ENCODE measurements at places on chromosomes 2 and 18.

- no peak for DNase-seq
These were observed 48.8 kb downstream of the TMEM163 start for GRCh38 chr2:134669731-134670669.

- DNase-seq = no peak
These were observed 170.1 kb downstream of the RBM43 start for GRCh38 chr2:151091583-151091982.

DNA sequence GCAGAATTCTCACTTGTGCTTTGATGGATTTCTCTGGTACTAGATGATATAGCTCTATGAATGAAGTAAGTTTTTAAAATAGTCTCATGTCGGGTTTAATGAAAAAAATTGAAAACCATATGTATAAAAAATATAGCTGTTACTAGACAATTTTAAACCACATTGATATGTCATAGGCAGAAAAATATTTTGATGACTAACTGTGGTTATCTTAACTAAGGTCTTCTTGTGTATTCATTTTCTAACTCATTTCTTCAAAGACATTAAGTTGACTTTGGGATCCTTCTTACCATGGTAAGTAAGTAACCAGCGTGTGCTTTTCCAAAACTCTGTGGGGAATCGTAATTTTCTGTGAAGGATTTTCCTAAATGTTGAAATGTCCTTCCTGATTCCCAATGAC, 160.9 kb upstream of the COL3A1 start:
- no peak for DNase-seq

DNA sequence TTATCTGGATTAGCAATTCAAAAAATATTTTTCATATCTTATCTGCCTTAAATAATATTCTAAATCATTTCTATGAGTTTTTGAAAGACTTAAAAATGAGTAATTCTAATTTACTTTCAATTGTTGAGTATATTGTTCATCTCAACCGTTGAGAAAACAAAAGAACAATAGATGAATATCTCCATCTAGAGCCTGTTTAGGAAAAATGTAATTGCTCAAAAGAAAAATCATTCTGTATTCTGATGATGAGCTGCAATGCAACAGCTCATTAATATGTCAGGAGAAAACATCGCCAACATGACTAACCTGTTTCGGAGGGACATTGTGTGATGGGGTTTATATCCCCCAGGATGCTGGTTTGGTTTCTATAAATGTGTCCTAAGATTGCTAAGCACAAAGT, 417.6 kb downstream of the SUCLG1 start:
- no peak for DNase-seq

GRCh38 chr2:128798502-128799283, 480.0 kb upstream of the HS6ST1 start:
- no peak for DNase-seq

GRCh38 chr2:120470041-120470965, 124.4 kb downstream of the INHBB start:
- no peak for DNase-seq

GRCh38 chr2:12737738-12738485, 21.2 kb downstream of the TRIB2 start:
- no peak for DNase-seq

DNA sequence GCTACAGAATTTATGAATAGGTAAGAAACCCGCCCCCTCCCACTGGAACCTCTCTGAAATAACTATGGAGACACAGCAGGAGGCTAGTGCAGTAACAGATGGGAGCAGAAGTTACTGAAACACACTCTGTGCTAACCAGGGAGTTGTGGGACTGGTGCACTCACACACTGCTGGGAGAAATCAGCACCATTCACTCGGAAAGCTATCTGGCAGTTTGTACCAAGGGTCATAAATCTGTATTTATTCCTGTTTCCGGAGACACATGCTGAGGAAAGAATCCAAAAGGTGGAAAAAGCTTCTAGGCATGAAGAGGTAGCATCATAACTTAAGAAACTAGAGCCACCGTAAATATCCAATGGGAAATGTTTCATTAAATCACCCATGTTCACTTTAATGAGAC, 39.9 kb downstream of the TGFA start:
- peak; percentile 81 for DNase-seq

- no peak for DNase-seq
These were observed 1.5 kb downstream of the ZFAND2B start for GRCh38 chr2:219207884-219208740.

- DNase-seq = peak; percentile 54
These were observed 45.4 kb downstream of the ST8SIA5 start for GRCh38 chr18:46711444-46711863.

DNA sequence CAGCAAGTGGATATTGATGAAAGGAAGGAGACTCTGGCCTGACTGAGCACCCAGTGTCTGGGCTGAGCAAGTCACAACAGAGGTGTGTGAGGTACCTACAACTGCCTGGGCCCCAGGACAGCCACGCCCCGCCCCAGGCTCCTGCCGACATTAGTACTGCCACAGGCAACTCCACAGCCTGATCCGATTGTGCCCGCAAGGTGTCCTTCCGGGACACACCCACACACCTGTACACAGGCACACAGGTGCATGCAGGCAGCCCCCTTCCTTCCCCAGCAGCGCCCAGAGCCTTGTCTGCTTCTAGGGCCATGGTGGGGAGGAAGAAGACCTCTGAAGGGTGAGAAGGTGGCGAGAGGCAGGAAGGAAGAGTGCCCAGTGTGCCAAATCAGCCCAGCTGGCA, 83.6 kb downstream of the TNS1 start:
- DNase-seq = no peak

GRCh38 chr18:63158012-63158631, 161.4 kb downstream of the BCL2 start:
- no peak for DNase-seq

DNA sequence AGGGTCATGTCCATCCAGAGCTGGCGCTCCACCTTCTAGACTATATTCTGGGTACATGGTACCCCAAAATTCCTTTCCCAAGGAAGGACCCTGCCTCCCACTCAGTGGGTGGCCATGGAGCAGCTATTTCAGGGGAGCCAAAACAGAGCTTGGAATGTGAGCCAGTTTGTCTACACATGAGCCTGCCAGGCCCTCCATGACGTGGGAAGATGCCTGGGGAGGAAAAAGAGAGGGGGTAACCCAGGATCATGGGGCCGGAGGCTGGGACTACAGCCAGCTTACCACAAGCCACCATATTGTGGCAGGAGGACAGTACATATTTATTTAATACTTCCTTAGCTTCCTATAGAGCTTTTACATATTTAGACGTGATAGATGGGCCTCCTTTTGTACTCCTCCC, 414.7 kb upstream of the TNP1 start:
- DNase-seq = no peak

DNA sequence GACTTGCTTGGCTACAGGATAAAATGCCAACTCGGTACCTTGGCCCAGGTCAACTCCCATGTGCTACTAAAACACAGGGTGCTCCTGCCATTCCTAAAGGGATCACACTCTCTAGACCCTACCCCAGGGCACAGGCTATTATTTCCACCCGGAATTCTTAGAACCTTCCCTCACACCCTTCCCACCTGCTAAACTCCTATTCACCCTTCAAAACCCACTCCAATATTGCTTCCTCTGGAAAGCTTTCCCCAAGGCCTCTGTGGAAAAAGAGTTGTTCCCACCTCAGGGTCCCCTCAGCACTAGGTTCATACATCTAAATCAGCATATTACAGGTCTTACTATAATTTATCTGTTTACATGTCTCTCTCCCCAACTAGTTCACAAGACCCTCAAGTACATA, 75.0 kb upstream of the TANC1 start:
- peak; percentile 65 for DNase-seq

DNA sequence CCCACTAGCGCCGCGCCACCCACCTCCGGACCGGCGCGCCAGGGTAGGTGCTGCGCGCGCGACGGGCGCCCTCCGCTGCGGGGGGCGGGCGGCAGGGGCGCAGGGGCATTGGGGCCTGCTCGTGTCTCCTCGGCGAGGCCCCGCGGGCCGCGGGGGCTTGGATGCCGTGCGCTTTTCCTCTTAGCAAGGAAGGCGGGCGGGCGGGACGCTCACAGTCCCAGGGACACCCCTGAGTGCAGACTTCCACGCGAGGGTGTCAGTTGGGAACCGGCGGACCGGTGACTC, 748 bp downstream of the TWIST2 start:
- no peak for DNase-seq

DNA sequence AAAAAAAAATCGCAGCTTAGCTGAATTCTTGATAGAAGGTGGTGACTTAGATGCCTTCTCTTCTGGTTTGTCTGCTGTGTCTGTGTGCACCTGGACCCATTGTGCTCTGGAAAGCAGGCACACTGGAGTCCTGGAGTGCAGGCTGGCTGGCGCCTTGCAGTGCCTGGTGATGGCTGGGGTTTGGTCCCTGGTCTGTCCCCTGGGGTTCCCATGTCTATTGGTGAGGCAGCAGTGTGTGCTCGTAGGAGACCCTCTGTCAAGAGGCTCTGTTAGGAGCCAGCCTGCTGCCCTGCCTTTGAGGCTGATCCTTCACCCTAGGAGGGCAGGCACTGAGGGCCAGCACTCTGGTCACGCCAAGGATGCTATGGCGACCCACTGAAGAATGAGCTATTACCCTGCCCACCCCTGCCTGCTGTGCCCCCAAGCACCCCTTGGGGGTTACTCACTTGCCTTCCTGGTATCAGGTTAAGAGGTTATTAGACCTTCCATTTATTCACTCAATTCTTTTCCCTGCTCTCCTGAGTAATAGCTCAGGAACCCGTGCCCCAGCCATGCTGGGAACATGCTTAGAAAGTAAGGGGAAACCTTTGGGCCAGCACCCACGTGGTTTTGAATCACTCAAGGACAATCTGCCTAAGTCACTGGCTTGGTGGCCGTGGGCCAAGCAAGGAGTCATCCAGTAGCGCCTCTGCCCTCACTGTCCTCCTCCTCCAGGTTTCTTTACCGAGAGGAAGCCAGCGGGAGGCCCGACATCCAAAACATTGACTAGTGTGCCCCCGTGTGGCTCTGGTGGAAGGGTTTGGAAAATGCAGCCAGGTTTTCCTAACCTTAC, 284.5 kb downstream of the PRKCE start:
- DNase-seq = peak; percentile 73

DNA sequence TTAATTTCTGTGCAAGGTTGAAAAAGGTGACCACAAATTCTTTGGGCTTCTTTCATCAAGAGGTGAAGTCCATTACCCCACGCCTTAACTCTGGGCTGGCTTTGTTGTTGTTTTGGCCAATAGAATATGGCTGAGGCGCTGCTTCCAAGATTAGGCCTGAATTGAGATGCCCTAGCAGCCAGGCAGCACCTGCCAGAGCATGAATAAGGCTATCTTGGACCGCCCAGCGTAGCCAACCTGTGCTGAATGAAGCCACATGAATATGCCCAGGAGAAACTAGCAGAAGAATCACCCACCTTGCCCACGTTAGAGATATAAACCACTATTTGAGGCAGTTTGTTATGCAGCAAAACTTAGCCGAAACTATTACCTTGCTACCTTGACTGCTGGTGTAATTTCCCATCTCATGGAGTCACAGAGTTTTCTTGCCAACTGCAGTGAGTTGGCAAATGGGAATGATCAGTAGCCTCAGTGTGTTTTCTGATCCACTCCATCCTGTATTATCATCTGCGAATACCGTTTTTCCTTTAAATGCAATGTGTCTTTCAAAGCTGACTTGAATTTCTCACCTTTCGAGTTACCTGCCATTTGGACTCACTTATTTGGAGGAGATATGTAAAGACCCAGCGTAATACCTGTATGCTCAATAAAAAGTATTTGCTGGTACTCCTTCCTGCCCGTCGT, 679 bp downstream of the TSGA10 start:
- DNase-seq = no peak

- DNase-seq = no peak
These were observed 108.2 kb downstream of the PDE1A start for GRCh38 chr2:182318466-182319220.

DNA sequence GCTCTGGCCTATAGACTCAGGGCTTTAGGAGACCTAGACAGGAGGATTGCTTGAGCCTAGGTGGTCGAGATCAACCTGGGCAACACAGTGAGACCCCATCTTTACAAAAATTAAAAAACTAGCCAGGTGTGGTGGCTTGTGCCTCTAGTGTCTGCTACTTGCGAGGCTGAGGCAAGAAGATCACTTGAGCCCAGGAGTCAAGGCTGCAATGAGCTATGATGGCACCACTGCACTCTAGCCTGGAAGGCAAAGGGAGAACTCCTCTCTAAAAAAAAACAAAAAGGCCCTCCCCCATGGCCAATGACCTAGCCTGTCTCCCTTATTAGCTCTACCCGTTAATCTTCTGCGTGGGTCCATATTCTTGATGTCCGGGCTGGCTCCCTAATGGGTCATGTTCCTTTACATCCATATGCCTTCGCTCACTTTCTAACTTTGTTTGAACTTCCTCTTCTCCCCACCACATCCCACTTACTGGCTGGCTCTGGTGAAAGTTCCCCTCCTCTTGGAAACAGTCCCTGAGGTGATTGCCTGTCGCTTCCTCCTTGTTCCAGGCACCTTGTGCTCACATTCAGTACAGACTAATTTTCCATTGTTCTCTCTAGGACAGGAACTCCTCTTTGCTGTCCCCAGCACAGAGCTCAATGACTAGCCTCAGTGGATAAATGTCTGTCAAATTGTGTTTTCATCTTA, 103.0 kb downstream of the AFF3 start:
- DNase-seq = no peak

- DNase-seq = no peak
These were observed 38.2 kb upstream of the LRPPRC start for GRCh38 chr2:44033947-44034346.

DNA sequence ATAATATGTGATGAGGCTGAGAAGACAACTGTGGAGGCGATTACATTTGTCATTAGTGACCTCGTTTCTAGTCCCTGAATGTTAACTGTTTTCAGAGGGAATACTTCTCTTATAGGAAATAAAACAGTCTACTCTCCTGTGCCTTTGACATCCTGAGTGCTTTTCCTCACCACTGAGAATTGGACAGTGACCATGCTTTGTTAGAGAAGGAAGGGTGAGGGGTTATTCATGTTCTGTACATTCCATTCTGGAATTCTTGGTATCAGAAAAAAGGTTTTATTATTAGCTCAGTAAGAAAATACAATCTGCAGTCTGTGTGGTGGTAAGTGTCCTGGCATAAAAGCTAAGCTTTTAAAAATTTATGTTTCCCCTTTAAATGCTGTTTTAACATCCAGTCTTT, 58.8 kb downstream of the PARD3B start:
- no peak for DNase-seq

- no peak for DNase-seq
These were observed 52.9 kb downstream of the ANKRD12 start for GRCh38 chr18:9189491-9189890.

All from NCI-H1694 treated with DMSO at 0.1 percent for 48 hours (cell line).